ENCODE measurements at places on chromosomes 1 and 21. TPM values are rescaled to one million over a fixed set of nuclear protein-coding genes. Genes with fewer than 3 reads are reported as not detected.

The AKNAD1 gene
- 1.3 TPM for polyA plus RNA-seq

The OR14A2 gene
- not detected for polyA plus RNA-seq

The HNRNPCL1 gene
- not detected for polyA plus RNA-seq

The EVA1C gene
- polyA plus RNA-seq, result 42.3 TPM

The LCE2C gene
- not detected for polyA plus RNA-seq

The FAM3B gene
- polyA plus RNA-seq, result not detected

The VPS45 gene
- 26.5 TPM for polyA plus RNA-seq

The PRKAA2 gene
- polyA plus RNA-seq, result 3.8 TPM

The VANGL2 gene
- 2.9 TPM for polyA plus RNA-seq

- DNase-seq, result peak; percentile 42
Measured at GRCh38 chr1:22639286-22639685, 2.9 kb downstream of the C1QA start.

- no peak for DNase-seq
Measured at GRCh38 chr1:167452483-167452882, 65.8 kb downstream of the CD247 start.

DNA sequence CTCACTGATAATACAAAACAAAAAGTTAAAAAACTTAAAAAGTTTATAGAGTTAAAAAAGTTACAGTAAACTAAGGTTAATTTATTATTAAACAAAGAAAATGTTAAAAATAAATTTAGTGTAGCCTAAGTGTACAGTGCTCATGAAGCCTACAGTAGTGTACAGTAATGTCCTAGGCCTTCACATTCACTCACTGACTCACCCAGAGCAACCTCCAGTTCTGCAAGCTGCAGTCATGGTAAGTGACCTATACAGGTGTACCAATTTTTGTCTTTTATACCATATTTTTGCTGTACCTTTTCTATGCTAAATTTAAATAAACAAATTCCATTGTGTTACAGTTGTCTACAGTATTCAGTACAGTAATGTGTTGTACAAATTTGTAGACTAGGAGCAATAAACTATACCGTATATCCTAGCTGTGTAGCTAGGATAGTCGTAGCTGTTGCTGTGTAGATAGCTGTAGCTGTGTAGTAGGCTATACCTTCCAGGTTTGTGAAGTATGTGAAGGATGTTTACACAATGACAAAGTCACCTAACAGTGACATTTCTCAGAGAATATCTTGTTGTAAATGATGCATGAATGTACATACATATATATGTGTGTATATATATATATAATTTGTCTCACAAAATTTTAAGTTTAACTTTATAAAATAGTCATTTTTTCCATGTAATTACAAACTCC is 140.2 kb downstream of the TGFB2 start:
- DNase-seq, result no peak

GRCh38 chr1:22340066-22340465 is 111.6 kb upstream of the ZBTB40 start:
- DNase-seq, result no peak

GRCh38 chr1:8862528-8862927 is 16.0 kb downstream of the ENO1 start:
- DNase-seq, result no peak

- DNase-seq, result no peak
Measured at GRCh38 chr1:3654549-3655281, 2.4 kb downstream of the TP73 start.

GRCh38 chr1:244371242-244372141 is 80.2 kb downstream of the ADSS2 start:
- DNase-seq, result no peak

GRCh38 chr1:3727825-3728776 is 24.1 kb upstream of the CCDC27 start:
- no peak for DNase-seq

- DNase-seq, result no peak
Measured at GRCh38 chr1:179883745-179884138, 1.7 kb downstream of the TOR1AIP1 start.

DNA sequence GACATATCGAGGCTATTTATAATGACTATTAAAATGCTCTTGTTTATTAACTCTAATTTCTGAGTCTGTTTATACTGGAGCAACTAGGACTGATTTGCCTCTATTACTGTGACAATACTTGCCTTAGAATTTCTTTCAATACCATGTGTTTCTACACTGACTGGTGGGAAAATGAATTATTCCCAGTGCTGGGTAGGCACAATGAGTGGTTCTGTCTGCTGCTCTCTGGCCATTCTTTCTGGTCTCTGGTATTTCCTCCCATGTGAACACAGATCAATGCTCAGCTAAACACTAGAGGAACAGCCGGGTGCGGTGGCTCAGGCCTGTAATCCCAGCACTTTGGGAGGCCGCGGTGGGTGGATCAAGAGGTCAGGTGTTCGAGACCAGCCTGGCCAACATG is 390.5 kb downstream of the PRDM2 start:
- DNase-seq, result no peak

GRCh38 chr1:46302641-46303037 is 777 bp downstream of the LRRC41 start:
- no peak for DNase-seq

DNA sequence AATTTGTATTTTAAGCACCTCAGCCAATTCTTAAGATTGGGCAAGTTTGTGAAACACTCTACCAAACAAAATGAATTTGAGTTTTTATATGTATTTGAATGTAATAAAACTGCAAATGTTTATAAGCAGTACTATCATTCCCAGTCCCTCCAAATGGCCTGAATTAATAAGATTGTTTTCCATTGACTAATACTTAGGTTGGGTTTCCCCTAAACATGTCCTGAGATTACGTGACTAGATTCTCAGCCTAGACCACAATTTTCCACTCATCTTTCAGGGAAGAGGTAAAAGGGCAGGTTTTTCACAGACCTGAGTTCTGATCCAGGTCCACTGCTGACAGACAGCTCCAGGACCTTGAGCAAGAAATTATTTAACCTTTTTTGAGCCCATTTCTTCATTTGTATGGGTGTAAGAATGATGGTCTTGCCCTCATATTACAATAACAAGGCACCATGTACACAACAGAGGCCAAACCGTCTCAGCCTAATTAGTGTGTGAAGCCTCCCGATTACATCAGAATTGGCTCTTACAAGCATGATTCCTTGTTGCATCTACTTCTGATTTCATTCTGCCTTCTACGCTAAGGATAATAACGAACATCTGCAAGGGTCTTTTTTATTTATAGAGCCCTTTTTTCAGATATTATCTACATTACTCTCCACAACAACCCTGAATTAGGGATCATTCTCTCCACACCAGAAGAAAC is 51.2 kb downstream of the BEND5 start:
- DNase-seq, result no peak

GRCh38 chr1:218374401-218375353 is 29.5 kb downstream of the TGFB2 start:
- no peak for DNase-seq

DNA sequence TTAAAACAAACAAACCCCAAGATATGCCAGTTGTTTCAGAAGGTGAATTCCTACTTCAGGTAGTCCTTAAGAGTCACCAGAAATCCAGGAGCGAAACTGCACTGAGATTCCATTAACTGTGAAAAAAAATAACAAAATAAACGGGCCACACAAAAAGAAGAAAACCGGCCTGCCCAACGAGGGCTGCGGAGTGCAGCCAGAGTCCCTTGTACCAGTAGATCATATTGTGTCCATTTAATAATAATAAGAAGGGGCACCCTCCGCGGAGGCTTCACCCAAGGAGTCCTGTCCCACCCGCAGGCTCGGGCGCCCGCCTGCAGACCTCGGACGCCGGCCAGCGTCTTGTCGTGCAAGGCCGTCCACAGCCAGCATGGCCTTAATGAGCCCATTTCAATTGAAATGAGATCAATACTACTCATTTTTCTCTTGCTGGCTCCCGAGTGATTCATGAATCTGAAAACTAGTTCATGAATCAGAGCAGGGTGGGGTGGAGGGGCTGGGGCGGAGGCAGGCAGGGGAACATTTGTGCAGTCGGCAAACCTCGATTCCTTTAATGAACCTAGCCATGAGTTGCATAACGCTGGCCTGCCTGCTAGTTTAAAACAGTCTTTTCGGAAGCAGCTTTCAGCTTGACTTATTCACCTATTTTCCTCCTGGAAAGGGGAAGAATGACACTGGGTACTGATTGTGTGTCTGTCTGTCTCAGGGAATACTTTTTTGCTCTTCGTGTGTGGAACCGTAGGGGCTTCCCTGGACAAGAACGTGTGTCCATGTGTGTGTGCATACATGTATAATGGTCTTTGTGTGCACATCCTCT is 113.1 kb upstream of the IRF2BP2 start:
- peak; percentile 65 for DNase-seq

DNA sequence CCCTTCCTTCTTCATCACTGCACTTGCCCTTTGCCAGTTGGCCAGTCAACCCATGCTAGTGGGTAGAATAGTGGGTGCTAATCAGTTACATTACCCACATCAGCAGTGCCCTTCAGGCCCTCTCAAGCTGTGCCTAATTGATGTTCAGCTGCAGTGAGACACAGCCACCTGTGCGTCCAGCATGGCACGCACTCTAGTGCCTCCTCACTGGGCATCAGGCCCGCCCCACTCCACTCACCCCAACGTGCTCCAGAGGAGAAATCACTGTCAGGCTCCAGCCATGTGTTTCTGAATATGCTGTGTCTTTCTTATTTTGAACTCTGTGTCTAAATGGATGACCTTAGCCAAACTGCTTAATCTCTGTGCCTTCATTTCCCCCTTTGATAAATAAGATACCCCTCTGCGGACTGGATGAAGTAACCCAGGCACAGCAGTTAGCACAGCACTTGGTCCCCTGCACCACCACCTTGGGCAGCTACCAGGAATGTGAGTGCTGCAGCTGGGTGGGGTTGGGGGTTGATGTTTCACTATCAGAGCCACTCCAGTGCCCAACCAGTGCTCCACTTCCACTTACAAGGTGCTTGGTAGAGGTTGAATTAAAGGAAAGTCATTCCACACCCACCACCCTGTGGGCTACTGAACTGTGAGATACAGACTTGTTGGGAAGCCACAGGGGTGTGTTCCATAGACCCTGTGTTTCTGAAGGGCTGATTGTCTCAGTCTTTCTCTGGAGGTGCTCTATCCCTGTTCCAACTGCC is 8.9 kb upstream of the ADORA3 start:
- no peak for DNase-seq

GRCh38 chr1:59219916-59220315 is 77.0 kb upstream of the FGGY start:
- DNase-seq, result no peak

- DNase-seq, result no peak
Measured at GRCh38 chr1:23882746-23883145, 14.7 kb upstream of the FUCA1 start.
